ENCODE measurements at places on chromosomes 1 and 21. TPM values are rescaled to one million over a fixed set of nuclear protein-coding genes. Genes with fewer than 3 reads are reported as not detected.

GRCh38 chr1:180343921-180344769, 114.1 kb downstream of the LHX4 start:
- DNase-seq = no peak

DNA sequence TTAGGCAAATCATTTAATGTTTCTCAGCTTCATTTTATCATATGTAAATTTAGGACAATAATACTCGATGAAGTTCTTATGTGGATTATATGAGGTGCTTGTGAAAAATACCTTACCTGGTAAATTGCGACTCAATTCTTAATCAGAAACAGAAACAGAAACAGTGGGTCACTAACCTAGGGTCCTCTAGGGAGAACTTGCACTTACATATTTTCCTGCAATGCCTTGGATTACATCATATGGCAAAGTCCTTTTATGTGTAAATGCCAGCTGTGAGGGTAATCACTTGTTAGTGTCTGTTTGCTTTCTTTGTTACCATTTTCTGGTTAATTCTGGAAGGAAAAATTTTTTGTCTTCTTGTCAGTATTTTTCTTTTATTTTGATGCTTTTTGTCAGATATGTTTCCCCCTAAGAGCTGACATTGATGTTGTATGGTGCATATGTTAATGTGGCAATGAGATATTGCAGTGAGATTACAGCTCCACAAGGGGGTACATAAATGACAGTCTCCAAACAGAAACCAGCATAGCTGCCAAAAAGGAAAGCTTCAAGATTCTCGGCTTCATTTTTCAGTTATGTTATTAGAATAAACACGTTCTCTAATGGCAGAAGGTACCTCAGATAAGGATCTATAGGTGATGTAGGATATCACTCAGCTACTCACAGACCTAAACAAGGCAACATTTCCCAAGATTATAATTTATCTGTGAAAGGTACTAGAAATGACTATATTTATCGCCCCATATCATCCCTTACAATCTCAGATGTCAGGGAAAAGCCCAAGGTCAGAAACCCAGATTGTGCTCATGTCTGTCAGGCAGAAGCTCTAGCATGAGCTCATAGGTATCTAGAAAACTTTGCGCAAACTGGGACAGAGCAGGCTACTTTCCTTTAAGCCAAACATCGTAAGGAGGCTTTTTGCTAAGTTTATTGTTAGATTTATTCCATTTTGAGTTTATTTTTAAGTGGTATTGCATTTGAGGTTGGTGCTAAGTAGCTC, 119.9 kb downstream of the FASLG start:
- DNase-seq = no peak

GRCh38 chr1:202037706-202038296, 27.4 kb downstream of the ELF3 start:
- DNase-seq = no peak

DNA sequence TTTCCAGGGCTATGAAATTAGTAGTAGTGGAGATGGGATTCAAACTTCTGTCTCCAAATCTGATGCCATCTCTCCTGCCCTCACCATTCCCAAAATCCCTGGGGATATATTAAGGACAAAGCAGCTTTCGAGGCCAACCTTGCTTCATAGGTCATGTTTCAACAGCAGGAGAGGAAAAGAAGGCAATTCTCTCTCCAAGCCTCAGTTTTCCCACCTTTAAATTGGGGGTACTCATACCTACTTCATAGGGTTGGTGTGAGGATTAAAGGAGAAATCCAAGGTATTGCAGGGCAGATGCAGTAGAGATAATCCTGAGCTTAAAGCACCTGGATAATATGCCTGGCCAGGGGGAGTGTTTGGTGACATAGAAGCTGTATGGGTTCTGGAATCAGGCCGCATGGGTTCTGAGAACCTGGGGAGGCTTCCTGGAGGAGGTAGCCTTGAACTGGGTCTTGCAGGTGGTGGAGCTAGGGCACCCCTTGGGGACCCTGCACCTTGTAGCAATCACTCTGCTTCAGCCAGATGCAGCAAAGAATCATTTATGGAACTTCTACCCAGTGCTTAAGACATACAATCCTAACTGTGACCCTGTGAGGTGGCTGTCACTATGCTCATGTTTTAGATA, 10.7 kb upstream of the IFFO2 start:
- no peak for DNase-seq

DNA sequence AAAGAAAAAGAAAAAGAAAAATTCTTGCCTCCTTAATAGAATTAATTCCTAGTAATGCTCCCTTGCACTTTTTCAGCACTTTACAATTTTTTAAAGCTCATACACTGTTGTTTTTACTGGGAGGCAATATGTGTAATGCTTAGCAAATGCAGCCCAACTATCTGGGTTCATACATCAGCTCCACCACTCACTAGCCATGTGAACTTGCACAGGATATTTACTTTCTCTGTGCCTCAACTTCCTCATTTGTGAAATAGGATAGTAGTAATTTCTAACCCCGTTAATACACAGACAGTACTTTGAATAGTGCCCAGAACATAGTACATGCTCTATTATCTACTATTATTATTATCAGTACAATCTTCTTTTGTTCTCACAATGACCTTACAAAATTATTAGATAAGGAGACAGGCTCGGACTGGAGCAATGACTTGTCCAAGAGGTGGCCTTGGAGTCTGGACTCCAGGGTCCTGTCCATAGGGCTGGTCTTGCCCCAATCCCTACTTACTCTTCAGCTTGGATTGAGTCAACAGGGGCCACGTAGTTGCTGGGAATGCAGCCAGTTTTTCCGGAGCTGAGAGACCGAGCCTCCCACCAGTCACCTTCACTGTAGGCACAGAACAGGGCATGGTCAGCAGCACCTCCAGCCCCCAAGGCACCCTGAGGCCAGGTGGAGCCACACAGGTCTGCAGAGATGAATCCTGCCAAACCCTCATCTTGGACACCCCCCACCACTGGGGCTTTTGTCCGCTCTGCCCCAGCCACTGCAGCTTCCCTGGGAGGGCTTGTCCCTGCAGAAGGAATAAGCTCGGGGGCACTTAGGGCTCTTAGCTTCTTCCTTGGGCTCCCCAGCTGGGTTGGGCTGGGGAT, 13.7 kb downstream of the FGR start:
- DNase-seq = no peak

DNA sequence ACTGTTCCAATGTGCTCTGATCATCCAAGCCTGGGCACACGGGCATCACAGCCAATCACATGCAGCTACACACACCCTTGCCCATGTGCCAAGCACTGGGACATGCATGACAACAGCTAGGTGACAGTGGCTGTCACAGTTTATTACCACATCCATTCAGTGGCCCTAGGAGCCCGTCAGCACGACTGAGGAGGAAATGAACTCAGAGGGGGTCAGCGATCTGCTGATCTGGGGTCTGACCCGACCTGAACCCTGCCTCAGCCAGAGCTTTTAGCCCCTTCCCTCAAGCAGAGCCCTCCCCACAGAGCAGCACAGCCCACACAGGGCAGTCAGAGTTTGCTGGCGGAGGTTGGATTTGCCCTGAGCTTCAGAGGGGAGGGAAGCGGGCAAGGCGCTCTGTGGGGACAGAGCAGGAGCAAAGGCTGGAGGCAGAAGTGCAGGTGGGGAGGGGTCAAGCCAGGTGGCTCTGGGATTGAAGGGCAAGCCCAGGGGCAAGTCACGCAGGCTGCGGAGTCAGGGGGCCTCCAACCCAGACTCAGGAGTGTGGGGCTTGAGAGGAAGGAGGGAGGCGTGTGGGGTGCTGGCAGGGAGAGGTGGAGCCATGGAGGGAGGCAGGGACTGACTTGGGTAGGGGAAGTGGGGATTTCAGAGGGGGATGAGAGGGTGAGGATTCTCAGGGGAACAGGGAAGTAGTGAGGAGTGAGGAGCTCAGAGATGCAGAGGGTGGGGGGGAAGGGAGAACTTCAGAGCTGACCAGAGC, 10.4 kb downstream of the SH3BGRL3 start:
- DNase-seq = no peak

GRCh38 chr1:116472431-116472961, 98.3 kb downstream of the CD58 start:
- DNase-seq = peak; percentile 87

DNA sequence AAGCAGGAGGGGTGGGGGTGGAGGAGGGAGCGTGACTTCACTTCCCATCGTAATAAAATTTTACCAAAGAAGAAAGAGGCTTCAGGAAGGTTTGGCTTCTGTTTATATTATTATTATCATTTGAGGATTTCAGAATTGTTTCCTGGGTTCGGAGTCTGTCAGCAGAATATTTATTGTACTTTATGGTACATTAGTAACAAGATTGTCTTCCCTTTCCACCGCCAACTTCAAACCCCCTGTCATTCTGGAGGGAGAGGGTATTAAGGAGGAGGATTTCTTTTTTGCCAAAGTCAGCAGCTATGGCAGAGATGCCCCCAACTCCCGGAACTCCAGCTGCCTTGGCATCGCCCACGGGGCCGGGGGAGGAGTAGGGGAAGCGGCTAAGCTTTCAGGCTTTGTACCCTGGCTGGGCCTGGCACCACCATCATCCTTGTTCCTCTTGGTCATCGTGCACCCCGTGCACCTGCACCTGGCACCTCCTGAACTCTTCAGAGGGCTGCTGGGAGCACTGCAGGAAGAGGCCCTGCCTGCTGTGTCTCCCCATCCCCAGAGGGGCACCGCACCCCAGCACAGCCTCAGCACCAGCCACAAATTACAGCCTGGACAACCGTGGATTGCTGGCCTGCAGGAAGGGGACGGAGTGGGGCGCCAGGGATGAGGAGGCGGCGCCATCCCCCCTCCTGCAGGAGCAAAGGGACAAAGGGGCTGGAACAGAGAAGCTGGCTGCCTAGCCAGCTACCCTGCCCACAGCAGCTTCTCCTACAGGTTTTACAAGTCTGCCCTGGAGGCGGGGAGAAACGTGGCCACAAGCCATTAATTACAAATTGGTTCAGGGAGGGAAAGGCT, 24.0 kb upstream of the PAX7 start:
- no peak for DNase-seq

GRCh38 chr1:203308923-203309331, 3.6 kb downstream of the BTG2 start:
- DNase-seq = no peak

DNA sequence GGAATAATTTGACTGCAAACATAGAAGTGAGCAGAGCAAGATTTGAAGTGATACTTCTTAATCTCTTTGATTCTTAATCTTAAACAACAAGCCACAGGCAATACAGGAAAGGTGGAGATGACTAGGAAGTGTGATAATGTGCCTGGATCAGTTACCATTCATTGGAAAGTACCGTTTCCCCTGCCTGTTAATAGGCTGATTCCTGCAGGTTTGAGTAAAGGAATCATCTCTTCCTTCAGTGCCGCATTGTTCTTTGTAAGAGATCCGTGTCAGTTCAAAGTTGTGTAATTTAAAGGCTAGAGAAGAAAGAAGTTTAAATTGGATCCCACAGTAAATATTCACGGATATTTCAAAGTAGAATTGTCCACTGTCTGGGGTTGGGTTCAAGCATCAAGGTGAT, 43.5 kb upstream of the BCL10 start:
- DNase-seq = no peak

DNA sequence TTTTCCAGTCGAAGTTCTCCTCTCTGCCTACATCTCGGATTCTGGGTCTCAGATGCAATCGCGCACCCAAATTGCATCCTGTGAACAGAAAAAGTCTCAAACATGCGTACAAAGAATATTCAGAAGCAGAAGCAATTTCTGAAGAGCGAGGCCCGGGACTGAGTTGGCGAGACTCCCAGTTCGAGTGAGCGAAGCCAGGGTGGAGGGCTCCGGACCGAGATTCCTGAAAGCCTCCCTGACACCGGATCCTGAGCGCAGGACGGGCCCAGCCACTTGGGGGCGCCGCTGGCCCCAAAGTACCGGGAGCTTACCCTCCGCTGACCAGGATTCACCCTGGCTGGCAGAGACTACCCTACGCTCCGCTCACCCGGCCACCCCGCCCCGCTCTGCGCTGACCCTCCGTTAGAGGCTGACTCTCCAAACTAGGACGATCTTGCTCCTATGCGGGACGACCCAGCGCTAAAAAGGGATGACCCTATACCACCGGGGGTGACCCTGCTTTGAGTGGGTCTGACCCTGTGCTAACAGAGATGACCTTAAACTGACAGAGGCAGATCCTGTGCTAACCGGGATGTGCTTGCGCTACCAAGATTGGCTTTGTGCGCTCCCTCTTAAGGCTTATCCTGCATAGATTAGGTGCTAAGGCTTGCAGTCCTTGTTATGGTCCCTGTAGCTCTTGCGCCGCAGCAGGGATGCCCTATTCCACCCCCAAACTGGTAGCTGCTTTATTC, 12.1 kb downstream of the FOXD2 start:
- no peak for DNase-seq

- peak; percentile 71 for DNase-seq
Measured at GRCh38 chr1:18938008-18938706, 18.3 kb downstream of the IFFO2 start.

- DNase-seq = peak; percentile 91
Measured at GRCh38 chr1:26784023-26784871, 3.5 kb upstream of the PIGV start.

DNA sequence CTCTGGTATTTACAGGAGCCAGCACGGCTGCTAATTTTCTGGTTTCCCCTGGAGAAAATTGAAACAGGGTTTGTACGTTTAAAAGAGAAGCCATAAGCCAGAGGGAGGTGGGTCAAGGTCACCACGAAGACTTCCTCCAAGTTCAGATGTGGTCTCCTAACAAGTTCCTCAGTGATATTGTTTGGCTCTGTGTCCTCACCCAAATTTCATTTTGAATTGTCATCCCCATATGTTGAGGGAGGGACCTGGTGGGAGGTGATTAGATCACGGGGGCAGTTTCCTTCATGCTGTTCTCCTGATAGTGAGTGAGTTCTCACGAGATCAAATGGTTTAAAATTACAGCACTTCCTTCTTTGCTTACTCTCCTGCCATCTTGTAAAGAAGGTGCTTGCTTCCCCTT, 295.4 kb upstream of the DAB1 start:
- no peak for DNase-seq

DNA sequence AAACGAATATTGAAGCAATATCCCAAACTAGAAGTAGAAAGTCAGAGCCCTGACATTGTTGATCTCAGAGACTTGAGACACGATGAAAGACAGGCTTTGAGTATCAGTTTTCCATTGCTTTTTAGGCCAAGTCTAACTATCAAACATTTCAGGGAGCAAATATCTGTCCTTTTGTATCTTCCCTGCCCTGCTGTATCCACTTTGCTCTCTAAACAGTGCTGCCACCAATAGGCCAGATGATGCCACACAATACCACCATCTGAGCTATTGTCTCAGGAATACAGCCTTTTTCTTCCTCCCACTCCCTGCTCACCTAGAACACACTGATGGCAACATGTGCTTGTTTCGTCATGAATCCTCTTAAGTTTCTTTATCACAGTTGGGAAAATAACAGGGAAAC, 62.6 kb upstream of the SPAG17 start:
- DNase-seq = no peak

RHOU gene
- 0.81 TPM for total RNA-seq

RXRG gene
- total RNA-seq = not detected

OPTC gene
- total RNA-seq = not detected

TSSK3 gene
- total RNA-seq = not detected

GBP5 gene
- not detected for total RNA-seq

FAM131C gene
- 2.4 TPM for total RNA-seq

TTC22 gene
- total RNA-seq = not detected

HTR6 gene
- not detected for total RNA-seq

TMOD4 gene
- total RNA-seq = not detected

CBR1 gene
- total RNA-seq = 520 TPM

IL19 gene
- total RNA-seq = not detected

TNFSF4 gene
- 1.8 TPM for total RNA-seq

Data from Caki2 (cell line).